ENCODE measurements at places on chromosomes 2 and 18.

GRCh38 chr18:58128381-58129374, 84.7 kb downstream of the NEDD4L start:
- no peak for DNase-seq

- no peak for DNase-seq
These were observed 166.0 kb downstream of the NCK2 start for GRCh38 chr2:105910497-105911238.

- DNase-seq, result no peak
These were observed 499.4 kb downstream of the GALR1 start for GRCh38 chr18:77749089-77749488.

DNA sequence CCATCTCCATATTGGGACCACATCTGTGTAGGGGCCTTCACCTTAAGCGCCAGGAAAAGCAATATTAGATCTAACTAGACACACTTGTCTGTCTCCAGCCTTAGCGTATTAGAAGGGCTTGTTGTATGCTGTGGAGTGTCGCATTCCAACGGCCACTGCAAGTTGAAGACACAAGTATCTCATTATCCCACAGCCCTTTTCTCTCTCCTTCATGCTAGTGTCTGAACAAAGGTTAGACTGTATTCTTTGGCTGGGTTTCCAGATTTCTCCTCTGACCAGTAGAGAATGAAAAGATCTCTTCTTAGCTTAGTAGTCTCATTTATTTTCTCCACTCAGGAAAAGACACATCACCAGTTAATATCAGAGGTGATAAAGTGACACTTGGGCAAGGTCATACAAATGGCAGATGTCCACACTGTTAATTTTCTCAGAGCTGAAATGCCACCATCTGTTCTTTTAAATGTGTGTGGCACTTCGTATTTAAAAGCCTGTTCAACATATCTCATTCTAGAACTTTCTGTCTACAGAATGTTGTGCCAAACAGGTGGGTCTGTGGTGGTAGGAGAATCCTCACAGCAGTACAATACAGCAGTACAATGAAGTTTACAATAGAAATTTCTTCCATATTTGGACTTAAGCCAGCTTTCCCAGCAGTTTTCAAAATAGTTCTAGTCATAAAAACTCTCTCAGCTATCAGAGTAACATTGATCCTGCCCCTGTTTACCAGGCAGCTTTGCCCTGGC, 94.0 kb upstream of the ITGA6 start:
- no peak for DNase-seq

DNA sequence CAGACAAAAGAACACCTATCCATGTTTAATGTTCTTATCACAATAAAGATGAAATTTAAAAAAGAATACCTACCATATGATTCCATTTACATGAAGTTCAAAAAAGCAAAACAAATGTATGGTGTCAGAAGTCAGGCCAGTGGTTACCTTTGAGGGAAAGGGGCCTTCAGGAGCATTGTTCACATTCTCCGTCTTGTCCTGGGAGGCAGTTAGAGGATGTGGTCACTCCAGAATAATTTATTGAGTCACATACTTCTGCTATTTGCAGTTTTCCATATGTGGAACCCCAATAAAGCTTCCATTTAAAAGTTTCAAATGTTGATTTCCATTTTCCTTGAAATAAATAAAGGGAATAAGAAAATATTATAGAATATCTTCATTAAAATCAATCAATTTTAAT, 41.6 kb upstream of the POU3F3 start:
- no peak for DNase-seq

GRCh38 chr2:172560721-172561120, 4.8 kb downstream of the PDK1 start:
- no peak for DNase-seq

DNA sequence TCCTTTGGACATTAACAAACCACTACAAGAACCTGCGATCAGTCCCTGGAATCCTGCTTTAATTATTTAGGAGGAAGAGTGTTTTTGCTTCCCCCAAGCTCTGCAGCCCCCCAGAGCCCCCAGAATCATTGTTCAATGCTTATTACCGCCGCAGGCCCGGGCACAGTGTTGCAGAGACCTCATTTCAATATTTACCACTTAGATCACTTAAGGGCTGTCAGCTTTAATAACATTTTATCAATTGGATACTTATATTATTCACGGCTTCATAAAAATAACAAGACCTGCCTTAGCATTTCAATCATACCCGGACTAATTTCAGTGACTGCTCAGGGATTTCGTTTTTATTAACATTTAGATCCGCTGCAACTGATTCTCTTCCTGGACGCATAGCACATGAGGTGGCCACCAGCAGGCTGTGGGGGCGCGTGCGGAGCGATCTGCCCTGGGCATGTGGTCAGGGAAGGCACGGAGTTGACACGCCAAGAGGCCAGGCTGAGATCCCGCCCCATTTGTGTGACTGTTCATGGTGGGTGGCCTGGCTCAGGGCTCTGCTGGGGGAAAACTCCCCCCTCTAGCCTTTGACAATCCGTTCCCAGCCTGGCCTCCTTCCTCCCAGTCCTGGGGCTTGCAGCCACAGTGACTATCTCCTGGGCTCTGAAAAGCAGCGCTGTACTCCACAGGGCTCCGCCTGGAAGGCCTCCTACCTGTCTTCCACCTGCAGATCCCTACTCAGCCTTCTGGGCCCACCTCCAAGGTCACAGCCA, 267.6 kb downstream of the SRBD1 start:
- DNase-seq, result no peak
